ENCODE measurements at places on chromosomes 4 and X. TPM values are rescaled to one million over a fixed set of nuclear protein-coding genes. Genes with fewer than 3 reads are reported as not detected.

BMP15 gene
- not detected for total RNA-seq

MAGED4 gene
- 64.9 TPM for total RNA-seq

UGT2B11 gene
- total RNA-seq = not detected

IL1RAPL1 gene
- total RNA-seq = 0.40 TPM

TMPRSS11D gene
- not detected for total RNA-seq

CLGN gene
- 3.0 TPM for total RNA-seq

FABP2 gene
- not detected for total RNA-seq

ART3 gene
- total RNA-seq = not detected

ATOH1 gene
- total RNA-seq = not detected

RHOXF2 gene
- not detected for total RNA-seq

RAB39B gene
- not detected for total RNA-seq

ARHGAP6 gene
- 15.3 TPM for total RNA-seq

CABS1 gene
- total RNA-seq = not detected

CCKAR gene
- not detected for total RNA-seq

EVC2 gene
- 11.7 TPM for total RNA-seq
